Cerebellum (tissue), 4 donors: ENCODE measurements at places on chromosomes 4 and X.

- no peak for DNase-seq
Measured at GRCh38 chrX:142084611-142085010, 120.5 kb downstream of the MAGEC2 start.

- DNase-seq: no peak
Measured at GRCh38 chr4:7364979-7365378, 69.8 kb downstream of the PSAPL1 start.

DNA sequence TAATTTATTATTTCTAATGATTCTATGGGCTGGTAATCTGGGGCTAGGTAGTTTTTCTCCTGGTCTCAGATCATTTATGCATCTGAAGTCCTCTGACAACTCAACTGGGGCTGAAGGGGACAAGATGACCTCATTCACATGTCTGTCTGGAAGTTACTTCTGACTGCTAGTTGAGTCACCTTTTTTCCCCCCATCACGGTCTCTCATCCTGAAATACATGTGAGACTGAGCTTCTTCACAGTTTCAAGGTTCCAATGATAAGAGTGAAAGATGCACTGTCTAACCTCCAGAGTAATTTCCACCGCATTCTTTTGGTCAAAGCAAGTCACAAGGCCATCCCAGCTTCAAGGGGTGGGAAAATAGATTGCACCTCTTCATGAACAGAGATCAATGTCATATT lies 356.7 kb upstream of the RPS6KA3 start:
- DNase-seq: no peak

GRCh38 chr4:118975449-118976192 lies 87.0 kb downstream of the SYNPO2 start:
- no peak for DNase-seq

- DNase-seq: no peak
Measured at GRCh38 chr4:181264893-181265292, 978.3 kb upstream of the TENM3 start.

GRCh38 chr4:108139089-108139488 lies 29.6 kb downstream of the LEF1 start:
- no peak for DNase-seq

- no peak for DNase-seq
Measured at GRCh38 chr4:90174621-90175023, 47.4 kb downstream of the CCSER1 start.

GRCh38 chr4:84887824-84888223 lies 78.7 kb downstream of the WDFY3 start:
- DNase-seq: no peak

- no peak for DNase-seq
Measured at GRCh38 chrX:10208281-10208856, 51.6 kb downstream of the CLCN4 start.

- DNase-seq: no peak
Measured at GRCh38 chr4:173246719-173247118, 78.1 kb downstream of the GALNT7 start.

- no peak for DNase-seq
Measured at GRCh38 chr4:76182463-76182862, 31.2 kb downstream of the SCARB2 start.

DNA sequence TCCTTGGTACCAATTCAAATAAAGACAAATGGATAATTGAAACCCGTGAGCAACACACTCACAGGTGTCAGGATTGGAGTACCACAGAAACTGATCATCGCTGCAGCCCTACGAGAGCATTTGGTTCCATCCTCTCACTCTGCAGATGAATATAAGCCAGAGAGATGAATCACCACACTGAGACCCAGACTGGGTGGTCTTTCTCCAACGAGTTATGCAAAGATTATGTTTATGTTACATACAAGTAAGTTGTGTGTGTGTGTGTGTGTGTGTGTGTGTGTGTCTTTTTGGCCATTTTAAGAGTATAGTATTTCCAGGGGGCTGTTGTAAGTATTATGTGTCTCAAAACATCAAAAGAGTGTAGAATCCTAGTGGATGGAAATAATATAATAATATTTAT lies 329.5 kb upstream of the ZFP42 start:
- no peak for DNase-seq

DNA sequence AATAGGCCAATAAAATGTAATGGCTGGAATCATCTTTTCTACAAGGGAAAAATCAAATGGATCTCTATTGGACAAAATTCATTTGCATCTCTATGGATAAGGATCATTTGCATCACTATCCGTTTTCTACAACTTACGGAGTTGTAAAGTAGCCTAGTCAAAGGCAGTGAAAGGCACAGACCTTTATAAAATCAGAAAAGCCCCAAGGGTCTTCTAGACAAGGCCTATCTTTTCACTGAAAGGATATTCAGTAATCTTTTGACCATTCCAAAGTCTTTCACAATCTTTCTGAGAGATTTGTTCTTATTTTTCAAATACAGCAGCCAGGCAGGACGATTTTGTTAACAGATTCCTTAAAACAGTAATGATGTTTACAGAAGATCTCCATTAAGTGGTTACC lies 119.5 kb upstream of the JADE1 start:
- DNase-seq: no peak

GRCh38 chr4:112181358-112182000 lies 36.2 kb downstream of the FAM241A start:
- DNase-seq: no peak

- DNase-seq: no peak
Measured at GRCh38 chrX:3549411-3549911, 164.0 kb downstream of the PRKX start.

GRCh38 chr4:153622778-153623240 lies 61.3 kb upstream of the TLR2 start:
- no peak for DNase-seq

DNA sequence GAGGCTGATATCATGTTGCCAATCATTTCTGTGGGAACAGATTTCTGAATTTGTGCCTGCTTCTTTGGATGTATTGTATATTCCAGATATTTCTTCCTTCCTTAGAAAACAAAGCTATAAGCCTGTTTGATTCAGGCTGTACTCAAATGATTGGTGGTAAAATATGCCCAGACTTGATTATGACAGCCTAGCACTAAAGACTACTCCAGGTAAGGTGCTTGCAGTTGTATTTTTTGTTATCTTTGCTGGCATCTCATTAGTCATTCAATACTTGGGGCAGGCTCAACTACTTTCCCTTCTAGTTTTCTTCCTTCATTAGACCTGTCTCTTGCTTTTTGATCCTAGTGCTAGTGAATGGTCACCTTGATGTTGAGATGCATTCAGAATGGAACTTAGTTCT lies 90.6 kb downstream of the ZNF518B start:
- DNase-seq: no peak

DNA sequence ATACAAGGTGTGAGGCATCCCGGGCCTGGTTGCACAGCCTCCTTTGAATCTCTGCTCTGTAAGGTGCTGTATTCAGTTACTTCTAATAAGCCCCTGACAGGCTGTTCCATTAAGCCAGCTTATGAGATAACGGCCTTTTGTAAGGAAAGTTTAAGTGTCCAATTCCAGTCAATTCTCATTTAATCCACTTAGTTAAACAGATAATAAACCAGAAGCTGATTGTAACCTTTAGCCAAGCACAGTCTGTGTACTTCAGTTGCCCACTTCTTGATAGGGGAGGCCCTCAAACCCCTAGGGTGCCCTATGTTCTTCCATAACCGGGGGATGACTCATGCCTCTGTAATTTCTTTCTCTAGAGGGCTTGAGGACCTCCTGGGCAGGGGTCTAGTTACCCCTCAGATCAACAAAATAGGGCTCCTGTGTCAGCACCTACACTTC lies 63.4 kb downstream of the RASL11B start:
- DNase-seq: no peak
